Erythroblast (primary cell): ENCODE measurements at places on chromosomes 16 and 17.

DNA sequence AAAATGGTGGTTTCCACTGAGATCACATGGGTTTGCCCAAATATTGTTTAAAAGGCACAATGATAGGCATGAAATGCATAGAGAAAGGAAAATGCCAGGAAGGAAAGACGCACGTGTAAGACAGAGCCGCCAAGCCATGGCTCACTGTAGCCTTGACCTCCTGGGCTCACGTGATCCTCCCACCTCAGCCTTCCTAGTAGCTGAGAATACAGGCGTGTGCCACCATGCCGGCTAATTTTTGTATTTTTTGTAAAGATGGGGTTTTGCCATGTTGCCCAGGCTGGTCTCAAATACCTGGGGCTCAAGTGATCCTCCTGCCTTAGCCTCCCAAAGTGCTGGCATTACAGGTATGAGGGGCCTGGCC lies 4.0 kb downstream of the BHLHA9 start:
- DNase-seq, result no peak

- DNase-seq, result no peak
Observed at GRCh38 chr16:23506606-23506994, 3.7 kb downstream of the GGA2 start.

- DNase-seq, result no peak
Observed at GRCh38 chr17:49798182-49798581, 9.7 kb downstream of the KAT7 start.

GRCh38 chr17:76922967-76923366 lies 54.8 kb downstream of the MGAT5B start:
- DNase-seq, result no peak

DNA sequence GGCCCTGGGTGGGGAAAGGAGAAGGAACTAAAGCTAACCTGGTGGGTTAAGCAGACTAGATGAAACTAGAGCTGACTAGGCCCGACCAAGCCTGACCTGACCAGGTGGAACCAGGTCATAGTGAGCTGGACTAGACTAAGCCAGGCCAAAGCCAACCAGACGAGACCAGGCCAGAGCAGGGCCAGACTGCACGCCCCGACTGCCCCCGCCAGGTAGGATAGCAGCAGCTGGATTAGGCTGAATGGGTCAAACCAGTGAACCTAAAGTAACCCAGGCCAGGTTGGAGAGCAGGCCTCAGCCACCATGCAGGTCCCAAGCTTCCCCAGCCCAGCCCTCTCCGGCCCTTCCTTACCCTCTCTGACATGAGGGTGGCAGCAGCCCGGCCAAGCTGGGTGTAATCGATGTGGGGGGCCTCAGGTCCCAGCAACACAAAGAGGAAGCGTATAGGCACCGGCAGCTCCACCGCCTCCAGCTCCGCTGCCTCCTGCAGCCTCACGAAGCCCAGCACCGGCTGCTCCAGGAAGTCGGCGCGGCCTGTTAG lies 9.1 kb downstream of the SLC4A1 start:
- DNase-seq, result no peak

GRCh38 chr17:31752584-31752983 lies 106.5 kb downstream of the COPRS start:
- no peak for DNase-seq

GRCh38 chr17:40560592-40561293 lies 4.5 kb downstream of the CCR7 start:
- peak; percentile 50 for DNase-seq

DNA sequence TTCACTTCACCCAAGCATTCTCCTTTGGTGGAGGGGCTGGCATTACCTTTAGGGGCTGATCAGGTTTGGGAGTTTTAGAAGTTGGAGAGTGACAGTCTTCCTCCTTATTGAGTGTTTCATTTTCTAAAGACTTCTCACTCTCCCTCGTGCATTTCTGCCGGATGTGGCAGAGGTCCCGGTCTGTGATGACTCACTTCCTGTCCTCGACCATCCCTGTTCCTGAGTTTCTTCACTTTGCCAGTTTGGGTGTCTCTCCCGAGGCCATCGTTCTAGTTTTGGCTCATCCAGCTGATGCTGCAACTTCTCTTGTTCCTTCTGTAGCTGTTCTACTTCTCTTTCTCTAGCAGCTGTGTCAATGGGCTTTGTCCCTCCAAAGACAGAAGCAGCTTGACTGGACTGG lies 104.3 kb downstream of the PHKB start:
- no peak for DNase-seq

DNA sequence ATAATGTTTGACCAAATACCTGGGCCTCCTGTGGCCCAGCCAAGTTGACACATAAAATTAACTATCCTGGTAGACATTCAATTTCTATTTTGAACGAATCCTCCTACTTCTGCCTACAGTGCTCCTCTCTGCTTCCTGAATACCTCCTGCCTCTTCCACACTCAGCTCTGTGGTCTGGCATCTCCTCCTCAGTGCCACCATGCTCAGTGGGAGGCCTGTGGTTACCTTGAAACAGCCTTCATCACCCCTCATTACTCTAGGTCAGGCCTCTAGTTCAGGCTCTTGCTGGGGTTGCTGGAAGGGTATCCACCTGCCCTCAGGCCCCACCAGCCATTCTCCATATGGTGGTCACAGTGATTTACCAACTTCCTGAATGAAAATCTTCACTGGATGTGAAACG lies 5.1 kb downstream of the LYRM9 start:
- no peak for DNase-seq

DNA sequence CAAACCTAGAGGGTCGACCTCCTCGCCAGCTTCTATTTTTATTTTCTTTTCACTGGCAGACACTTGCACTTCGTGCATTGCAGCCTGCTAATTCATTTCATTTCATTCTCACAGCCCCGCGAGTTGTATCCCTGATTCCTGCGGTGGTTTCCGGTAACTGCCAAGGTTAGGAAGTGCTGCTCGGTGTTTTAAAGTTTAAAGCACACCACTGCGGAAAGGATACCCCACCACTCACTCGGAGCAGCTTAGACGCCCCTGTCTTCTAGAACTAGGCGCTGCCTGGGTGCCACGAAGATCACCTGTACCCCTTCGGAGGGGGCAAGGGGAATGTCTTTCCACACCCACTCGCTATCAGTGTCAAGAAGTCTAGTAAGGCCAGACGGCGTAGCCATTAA lies 509 bp downstream of the CNEP1R1 start:
- DNase-seq, result peak; percentile 61

DNA sequence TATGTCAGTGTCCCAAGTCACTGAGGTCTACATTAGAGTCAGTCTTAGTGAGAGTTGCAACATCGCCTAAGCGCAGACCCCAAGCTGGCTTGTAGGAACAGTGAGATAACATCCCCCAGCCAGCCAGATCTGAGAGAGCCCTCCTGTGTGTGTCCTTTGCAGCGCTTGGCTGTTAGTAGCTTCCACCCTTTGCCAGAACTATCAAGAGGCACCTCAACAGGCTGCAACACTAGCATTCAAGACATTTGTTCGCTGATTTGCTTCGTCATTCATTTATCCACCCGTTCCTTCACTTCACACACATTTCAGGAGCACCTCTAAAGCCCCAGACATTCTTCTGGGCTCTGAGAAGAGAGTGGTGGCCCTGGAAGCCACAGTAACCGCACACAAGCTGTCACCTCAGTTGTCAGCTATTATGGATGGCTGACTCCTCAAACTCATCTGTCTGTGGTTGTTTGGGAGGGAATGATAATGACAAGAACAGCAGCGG lies 289.6 kb downstream of the WWOX start:
- DNase-seq, result no peak

GRCh38 chr17:81556175-81556691 lies 4.1 kb upstream of the FAAP100 start:
- no peak for DNase-seq

DNA sequence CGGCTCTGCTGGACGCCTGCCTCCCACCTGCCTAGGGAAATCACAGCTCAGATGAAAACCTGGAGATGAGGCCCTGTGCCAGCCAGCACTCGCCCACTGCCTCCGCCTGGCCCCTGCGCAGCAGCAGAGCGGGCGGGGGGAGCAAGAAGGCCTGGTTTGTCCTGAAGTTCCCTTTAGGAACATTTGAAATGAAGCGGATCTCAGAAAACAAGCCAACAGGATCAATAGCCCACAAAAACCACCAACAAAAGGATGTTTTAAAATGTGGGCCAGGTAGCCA lies 48.0 kb downstream of the RBFOX3 start:
- no peak for DNase-seq

DNA sequence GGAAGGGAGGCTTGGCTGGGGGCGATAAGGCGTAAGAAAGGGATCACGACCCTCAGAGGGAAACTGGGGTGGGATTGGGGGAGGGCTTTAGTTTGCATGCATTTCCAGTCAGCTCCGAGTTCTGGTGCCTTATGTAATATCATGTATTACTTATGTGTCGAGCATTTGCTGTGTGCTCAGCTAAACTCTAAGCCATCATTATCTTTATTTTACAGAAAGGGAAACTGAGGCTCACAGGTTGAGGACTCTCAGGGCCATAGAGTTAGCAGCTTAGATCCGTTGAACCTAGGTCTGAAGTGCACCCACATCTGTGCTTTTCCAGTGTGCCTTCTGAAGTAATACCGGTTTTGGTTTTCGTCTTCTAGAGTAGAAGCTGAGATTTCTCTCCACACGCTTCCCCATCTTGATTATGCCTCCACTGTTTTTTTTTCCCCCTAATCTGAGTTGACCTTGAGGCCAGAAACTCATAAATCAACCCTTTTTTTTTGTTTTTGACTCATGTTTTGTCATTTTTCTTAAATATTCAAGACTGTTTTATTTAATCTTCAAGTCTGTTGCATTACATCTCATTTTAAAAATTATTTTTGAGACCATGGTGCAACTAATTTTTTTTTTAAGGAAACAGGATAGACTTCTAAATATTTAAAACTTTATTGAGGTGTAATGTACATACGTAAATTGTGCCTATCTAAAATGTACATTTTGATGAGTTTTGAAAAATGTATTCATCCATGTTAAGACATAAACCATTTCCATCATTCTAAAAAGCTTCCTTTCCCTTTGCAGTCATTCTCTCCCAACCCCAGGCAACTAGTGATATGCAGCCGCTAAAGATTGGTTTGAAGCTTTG lies 741 bp downstream of the CYB5B start:
- DNase-seq, result no peak

- DNase-seq, result peak; percentile 83
Observed at GRCh38 chr17:81057079-81057730, 22.3 kb downstream of the BAIAP2 start.

GRCh38 chr16:89320782-89321501 lies 103.4 kb downstream of the ZNF778 start:
- peak; percentile 49 for DNase-seq

DNA sequence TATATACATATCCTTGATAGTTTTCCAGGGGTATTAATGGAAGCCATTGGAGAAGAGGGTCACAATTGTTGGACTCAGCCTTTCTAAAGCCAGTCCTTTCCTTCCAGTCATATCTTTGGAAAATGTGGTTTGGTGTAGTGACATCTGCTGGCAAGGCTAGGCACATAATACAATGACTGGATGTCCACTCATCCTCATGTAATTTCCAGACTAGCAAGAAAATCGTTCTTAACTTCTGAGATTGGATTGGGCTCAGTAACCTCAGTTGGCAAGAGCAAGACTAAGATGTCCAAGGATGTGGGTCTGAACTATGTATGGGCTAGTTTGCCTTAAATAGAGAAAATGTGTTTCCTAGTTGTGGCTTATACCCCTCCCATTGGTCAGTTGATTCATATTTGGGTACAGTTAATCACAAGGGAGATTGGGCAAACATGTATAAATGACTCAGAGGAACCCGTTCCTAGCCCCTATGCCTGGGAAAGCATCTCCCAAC lies 8.7 kb upstream of the KAT7 start:
- no peak for DNase-seq

GRCh38 chr17:66474258-66474657 lies 171.8 kb downstream of the PRKCA start:
- no peak for DNase-seq

DNA sequence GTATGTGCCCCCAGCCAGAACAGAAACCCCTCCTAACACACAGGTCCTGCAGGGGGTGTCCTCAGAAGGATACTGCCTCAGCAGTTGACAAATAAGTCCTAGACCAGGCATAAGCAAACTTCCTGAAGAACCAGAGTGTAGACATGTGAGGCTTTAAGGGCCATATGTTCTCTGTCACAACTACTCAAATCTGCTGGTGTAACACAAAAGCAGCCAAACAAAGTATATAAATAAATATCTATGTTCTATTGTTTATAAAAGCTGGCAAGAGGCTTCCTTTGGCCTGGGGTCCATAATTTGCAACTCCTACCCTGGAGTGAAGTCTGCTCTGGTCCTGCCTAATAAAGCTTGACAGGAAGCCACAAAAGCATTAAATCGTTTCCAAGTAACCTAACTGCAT lies 9.9 kb downstream of the FAM83G start:
- no peak for DNase-seq

DNA sequence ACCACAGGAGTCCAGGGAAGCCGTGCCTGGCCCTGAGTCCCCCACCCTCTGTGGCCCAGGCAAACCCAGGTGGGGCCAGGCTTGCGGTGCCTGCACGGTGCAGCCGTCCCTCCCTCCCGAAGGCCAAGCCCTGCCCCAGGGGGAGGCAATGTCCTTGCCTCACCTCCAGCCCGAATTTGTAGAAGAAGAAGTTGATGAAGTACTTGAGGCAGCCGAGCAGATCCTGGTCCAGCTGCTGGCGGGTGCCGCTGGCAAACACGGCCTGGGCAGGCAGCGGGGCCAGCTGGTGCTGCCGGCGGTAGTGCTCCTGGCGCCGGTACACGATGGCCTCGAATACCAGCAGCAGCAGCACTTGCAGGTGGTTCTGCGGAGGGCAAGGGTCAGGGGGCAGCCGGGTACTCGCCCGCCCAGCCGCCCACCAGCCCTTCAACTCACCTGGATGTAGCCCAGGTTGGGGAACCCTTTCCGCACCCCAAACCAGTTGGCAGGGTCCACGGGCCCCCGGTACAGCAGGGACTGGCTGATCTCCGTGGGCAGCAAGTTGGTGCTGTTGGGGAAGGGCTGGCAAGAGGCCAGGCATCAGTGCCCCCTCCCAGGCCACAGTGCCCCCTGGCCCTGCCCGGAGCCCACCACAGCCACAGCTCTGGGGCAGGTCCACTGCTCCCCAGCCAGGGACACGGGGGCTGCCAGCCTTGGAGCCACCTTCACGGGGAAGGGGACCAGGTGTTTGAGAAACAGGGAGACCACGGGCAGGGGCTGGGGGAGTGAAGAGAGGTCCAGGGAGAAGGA lies 26.1 kb downstream of the CTU2 start:
- DNase-seq, result no peak

DNA sequence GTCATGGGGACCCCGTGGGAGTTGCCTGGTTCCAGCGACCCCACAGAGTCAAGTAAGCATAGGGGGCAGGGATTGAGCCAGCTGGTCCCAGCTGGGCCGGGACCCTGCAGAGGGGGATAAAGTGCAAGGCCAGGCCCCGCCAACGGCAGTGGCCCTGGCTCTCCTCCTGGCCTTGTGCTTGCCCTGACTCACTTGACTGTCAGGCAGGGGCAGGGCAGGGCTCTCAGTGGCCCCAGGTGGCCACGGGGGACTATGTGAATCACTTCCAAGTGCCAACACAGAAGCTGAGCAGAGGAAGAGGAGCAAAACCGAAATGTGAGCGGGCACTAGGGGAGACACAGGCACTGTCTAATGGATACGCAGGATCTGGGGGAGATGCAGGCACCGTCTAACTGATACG lies 21.6 kb upstream of the NCBP3 start:
- no peak for DNase-seq

GRCh38 chr17:57080718-57081117 lies 4.3 kb upstream of the AKAP1 start:
- DNase-seq, result no peak
